Mammary microvascular endothelial cell (primary cell): ENCODE measurements at places on chromosomes 7 and 10. TPM values are rescaled to one million over a fixed set of nuclear protein-coding genes. Genes with fewer than 3 reads are reported as not detected.

Gene VAX1
- not detected in 2 replicates for total RNA-seq

Gene TDRD1
- 0.07 TPM in 1 of 2 replicates, not detected in the other for total RNA-seq

Gene CCDC172
- not detected in 2 replicates for total RNA-seq

Gene CDH23
- not detected in 2 replicates for total RNA-seq

Gene HGF
- total RNA-seq, result 0.69 and 1.7 TPM in 2 replicates

Gene SLC39A12
- total RNA-seq, result not detected in 2 replicates

Gene ADAMTS14
- not detected in 2 replicates for total RNA-seq

Gene ACSM6
- total RNA-seq, result not detected in 2 replicates

Gene ASIC3
- not detected in 2 replicates for total RNA-seq

Gene DRGX
- not detected in 2 replicates for total RNA-seq

Gene NRCAM
- total RNA-seq, result 25.6 and 26.8 TPM in 2 replicates

Gene STAM
- total RNA-seq, result 17.7 and 21.5 TPM in 2 replicates

Gene RELN
- total RNA-seq, result 25.9 and 27.9 TPM in 2 replicates

Gene AOAH
- 0.07 TPM in 1 of 2 replicates, not detected in the other for total RNA-seq

Gene GPR158
- not detected in 2 replicates for total RNA-seq

Gene CYP2C18
- total RNA-seq, result not detected in 2 replicates
